Osteocyte (in vitro differentiated cells): ENCODE measurements at places on chromosomes 1 and 21. TPM values are rescaled to one million over a fixed set of nuclear protein-coding genes. Genes with fewer than 3 reads are reported as not detected.
A peak's percentile ranks its signal among the peaks of the same experiment; 100 is the strongest.

- peaks cover 9% of the 10 kb centered on the region for H3K4me1 ChIP-seq
- H3K27me3 ChIP-seq: no peaks in the 10 kb centered on the region
- no peak for DNase-seq
- H3K36me3 ChIP-seq: no peaks in the 10 kb centered on the region
Observed at GRCh38 chr1:244173240-244173639, 122.2 kb downstream of the ZBTB18 start.

Gene TMEM183A
- 59.6 and 65.9 TPM in 2 replicates for total RNA-seq

- no peaks in the 10 kb centered on the region for H3K36me3 ChIP-seq
- no peak overlapping the region for H3K27ac ChIP-seq
- H3K4me1 ChIP-seq: peaks cover 5% of the 10 kb centered on the region
- H3K27me3 ChIP-seq: peaks cover 29% of the 10 kb centered on the region
- H3K4me3 ChIP-seq: no peak overlapping the region
- DNase-seq: no peak
Observed at GRCh38 chr1:204261746-204262505, 48.1 kb upstream of the GOLT1A start.

GRCh38 chr1:67441183-67441582, 11.0 kb upstream of the SERBP1 start:
- no peaks in the 10 kb centered on the region for H3K36me3 ChIP-seq
- peak overlapping the region; percentile 40 for H3K4me3 ChIP-seq
- no peaks in the 10 kb centered on the region for H3K27me3 ChIP-seq
- peaks cover 28% of the 10 kb centered on the region for H3K4me1 ChIP-seq

GRCh38 chr1:204868340-204868700, 2.3 kb upstream of the NFASC start:
- no peaks in the 10 kb centered on the region for H3K36me3 ChIP-seq
- DNase-seq: no peak
- H3K27ac ChIP-seq: no peak overlapping the region
- no peaks in the 10 kb centered on the region for H3K4me1 ChIP-seq

Gene LDLRAD1
- total RNA-seq: not detected in 2 replicates

- peak overlapping the region; percentile 97 for H3K27ac ChIP-seq
- DNase-seq: no peak
- H3K36me3 ChIP-seq: peaks cover 11% of the 10 kb centered on the region
- H3K4me1 ChIP-seq: peaks cover 48% of the 10 kb centered on the region
- H3K27me3 ChIP-seq: no peaks in the 10 kb centered on the region
- peak overlapping the region; percentile 79 for H3K4me3 ChIP-seq
Observed at GRCh38 chr1:35637401-35637809, 3.9 kb downstream of the PSMB2 start.

- no peak overlapping the region for H3K27ac ChIP-seq
- H3K27me3 ChIP-seq: peaks cover 13% of the 10 kb centered on the region
- peaks cover 4% of the 10 kb centered on the region for H3K4me1 ChIP-seq
Observed at GRCh38 chr1:160367516-160367900, 637 bp downstream of the NHLH1 start.

Gene FAM163A
- not detected in 2 replicates for total RNA-seq

GRCh38 chr1:115492019-115492595, 149.7 kb upstream of the VANGL1 start:
- H3K27ac ChIP-seq: peak overlapping the region; percentile 75
- DNase-seq: peak; percentile 73
- H3K36me3 ChIP-seq: no peaks in the 10 kb centered on the region
- no peaks in the 10 kb centered on the region for H3K27me3 ChIP-seq
- peaks cover 44% of the 10 kb centered on the region for H3K4me1 ChIP-seq
- no peak overlapping the region for H3K4me3 ChIP-seq

DNA sequence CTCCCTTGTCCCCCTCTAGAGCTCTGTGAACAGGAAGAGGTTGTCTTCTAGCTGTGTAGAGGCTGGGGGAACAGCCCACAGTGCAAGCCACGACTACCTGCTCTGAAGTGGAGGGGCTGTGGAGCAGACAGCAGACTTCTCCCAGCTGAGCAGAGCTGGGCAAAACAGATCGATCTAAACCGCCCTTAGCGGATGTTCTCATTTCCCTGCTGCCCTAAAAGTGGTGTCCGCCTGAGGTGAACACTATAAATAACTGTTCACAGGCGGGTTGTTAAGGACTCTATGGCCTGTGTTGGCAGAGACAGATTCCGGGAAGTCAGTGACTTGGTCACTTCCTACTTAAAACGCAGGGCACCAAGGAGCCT, 203.2 kb downstream of the RHOU start:
- H3K4me1 ChIP-seq: peaks cover 17% of the 10 kb centered on the region
- H3K27me3 ChIP-seq: peaks cover 12% of the 10 kb centered on the region
- H3K4me3 ChIP-seq: no peak overlapping the region

GRCh38 chr1:35298464-35298863, 30.0 kb downstream of the ZMYM4 start:
- DNase-seq: no peak
- H3K27ac ChIP-seq: no peak overlapping the region
- no peak overlapping the region for H3K4me3 ChIP-seq
- peaks cover 7% of the 10 kb centered on the region for H3K4me1 ChIP-seq

- H3K27ac ChIP-seq: no peak overlapping the region
- DNase-seq: peak; percentile 83
- H3K36me3 ChIP-seq: peaks cover 7% of the 10 kb centered on the region
Observed at GRCh38 chr1:227940791-227941241, 6.9 kb downstream of the WNT9A start.

- peaks cover 5% of the 10 kb centered on the region for H3K4me1 ChIP-seq
- no peaks in the 10 kb centered on the region for H3K27me3 ChIP-seq
- H3K27ac ChIP-seq: peak overlapping the region; percentile 83
- peak overlapping the region; percentile 85 for H3K4me3 ChIP-seq
- H3K36me3 ChIP-seq: peaks cover 4% of the 10 kb centered on the region
Observed at GRCh38 chr1:12019858-12020509, 686 bp downstream of the MIIP start.

- H3K27ac ChIP-seq: no peak overlapping the region
- no peak overlapping the region for H3K4me3 ChIP-seq
- DNase-seq: no peak
- no peaks in the 10 kb centered on the region for H3K36me3 ChIP-seq
Observed at GRCh38 chr1:6345009-6345408, 48.6 kb downstream of the ACOT7 start.

GRCh38 chr1:212495766-212496494, 63.2 kb downstream of the NENF start:
- no peak for DNase-seq
- H3K4me1 ChIP-seq: no peaks in the 10 kb centered on the region
- H3K27ac ChIP-seq: no peak overlapping the region
- H3K4me3 ChIP-seq: no peak overlapping the region

GRCh38 chr1:165600793-165601192, 30.2 kb upstream of the MGST3 start:
- DNase-seq: no peak
- peaks cover 20% of the 10 kb centered on the region for H3K4me1 ChIP-seq
- H3K27ac ChIP-seq: no peak overlapping the region
- no peak overlapping the region for H3K4me3 ChIP-seq

Gene THEM4
- 11.8 and 12.3 TPM in 2 replicates for total RNA-seq

Gene CAP1
- 367 and 376 TPM in 2 replicates for total RNA-seq

GRCh38 chr1:36411674-36412648, 14.3 kb upstream of the LSM10 start:
- H3K4me1 ChIP-seq: peaks cover 2% of the 10 kb centered on the region
- no peak overlapping the region for H3K27ac ChIP-seq
- H3K27me3 ChIP-seq: no peaks in the 10 kb centered on the region
- H3K4me3 ChIP-seq: no peak overlapping the region
- DNase-seq: no peak

GRCh38 chr1:90925928-90926869, 95.6 kb downstream of the ZNF644 start:
- no peaks in the 10 kb centered on the region for H3K27me3 ChIP-seq
- H3K4me3 ChIP-seq: no peak overlapping the region
- no peak overlapping the region for H3K27ac ChIP-seq
- no peak for DNase-seq
- peaks cover 37% of the 10 kb centered on the region for H3K4me1 ChIP-seq
- peaks cover 10% of the 10 kb centered on the region for H3K36me3 ChIP-seq

DNA sequence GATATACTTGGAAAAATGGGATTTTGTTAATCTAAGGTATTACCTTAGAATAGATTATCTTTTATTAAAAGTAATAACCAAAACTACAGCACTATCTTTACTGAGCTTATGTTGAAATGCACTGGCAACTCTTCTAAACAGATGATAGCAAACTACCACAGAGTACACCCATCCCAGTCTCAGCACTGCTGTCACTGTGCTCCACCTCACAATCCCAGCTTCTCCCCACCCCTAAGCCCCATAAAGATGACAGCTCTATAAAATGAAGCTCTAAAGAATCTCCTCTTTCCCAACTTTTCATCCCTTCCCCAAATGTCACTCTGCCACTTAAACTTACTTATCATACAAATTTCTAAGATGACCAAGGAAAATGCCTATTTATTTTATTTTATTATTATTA, 6.4 kb downstream of the DSTYK start:
- no peak overlapping the region for H3K4me3 ChIP-seq
- DNase-seq: no peak
- peaks cover 11% of the 10 kb centered on the region for H3K4me1 ChIP-seq
- no peaks in the 10 kb centered on the region for H3K27me3 ChIP-seq
- H3K27ac ChIP-seq: no peak overlapping the region

DNA sequence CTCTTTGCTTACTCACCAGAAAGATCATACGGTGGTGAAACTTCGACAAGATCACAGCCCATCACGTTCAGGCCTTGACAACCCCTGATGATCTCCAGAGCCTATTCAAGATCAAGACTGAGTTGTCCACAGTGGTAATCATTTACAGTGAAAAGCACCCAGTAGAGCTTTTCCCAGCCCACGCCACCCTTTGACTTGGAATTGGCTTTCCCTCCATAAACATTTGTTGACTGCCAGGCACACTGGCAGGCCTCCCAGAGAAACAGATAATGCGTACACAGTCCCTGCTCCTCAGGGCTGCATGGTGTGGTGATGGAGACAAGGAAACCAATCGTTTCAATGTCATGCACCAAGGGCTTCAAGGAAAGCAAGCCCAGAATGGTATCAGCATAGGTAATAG, 10.1 kb downstream of the AGMAT start:
- DNase-seq: no peak
- H3K4me1 ChIP-seq: peaks cover 14% of the 10 kb centered on the region
- H3K36me3 ChIP-seq: peaks cover 16% of the 10 kb centered on the region

- H3K27ac ChIP-seq: no peak overlapping the region
- DNase-seq: no peak
Observed at GRCh38 chr1:111513410-111514020, 10.1 kb upstream of the ADORA3 start.

- H3K27ac ChIP-seq: peak within 1 kb of the TSS; percentile 60
- H3K27me3 ChIP-seq: peaks cover 34% of the 10 kb centered on the region
- DNase-seq: no peak
- H3K36me3 ChIP-seq: no peaks in the 10 kb centered on the region
- peak within 1 kb of the TSS; percentile 92 for H3K4me3 ChIP-seq
Observed at GRCh38 chr1:236142253-236143103, at the start of gene GPR137B. TSS of gene GPR137B (plus strand) at chr1:236142539. CDS start at chr1:236142623, 84 bp downstream.

GRCh38 chr21:16406355-16406754, 676.6 kb downstream of the USP25 start:
- H3K27ac ChIP-seq: no peak overlapping the region
- DNase-seq: no peak
- no peak overlapping the region for H3K4me3 ChIP-seq
- peaks cover 12% of the 10 kb centered on the region for H3K36me3 ChIP-seq
- H3K27me3 ChIP-seq: no peaks in the 10 kb centered on the region
- peaks cover 59% of the 10 kb centered on the region for H3K4me1 ChIP-seq

Gene IL19
- total RNA-seq: not detected in 2 replicates

DNA sequence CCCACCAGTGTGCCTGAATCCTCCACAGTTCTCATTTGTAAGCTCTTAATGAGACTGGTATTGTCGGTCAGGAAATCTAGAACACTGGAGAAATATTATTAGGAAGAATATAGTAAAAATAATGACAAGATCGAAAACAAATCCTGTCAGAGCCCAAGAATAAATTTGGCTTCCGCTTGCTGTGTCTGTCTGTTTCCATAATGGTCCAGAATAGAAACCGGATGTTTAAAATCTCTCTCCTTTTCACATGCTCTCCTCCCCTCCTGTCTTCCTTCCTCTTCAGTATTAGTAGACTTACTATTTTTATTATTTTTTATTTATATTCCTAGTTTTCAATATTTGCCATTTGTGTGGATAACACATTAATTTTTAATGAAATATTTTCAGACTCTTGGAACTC, 187.7 kb downstream of the SDCCAG8 start:
- no peaks in the 10 kb centered on the region for H3K27me3 ChIP-seq
- H3K4me3 ChIP-seq: no peak overlapping the region
- no peak for DNase-seq
- no peaks in the 10 kb centered on the region for H3K36me3 ChIP-seq
- H3K27ac ChIP-seq: no peak overlapping the region

GRCh38 chr1:11357276-11357675, 84.3 kb downstream of the UBIAD1 start:
- H3K27ac ChIP-seq: no peak overlapping the region
- peaks cover 4% of the 10 kb centered on the region for H3K4me1 ChIP-seq
- no peak overlapping the region for H3K4me3 ChIP-seq
- peaks cover 19% of the 10 kb centered on the region for H3K27me3 ChIP-seq

DNA sequence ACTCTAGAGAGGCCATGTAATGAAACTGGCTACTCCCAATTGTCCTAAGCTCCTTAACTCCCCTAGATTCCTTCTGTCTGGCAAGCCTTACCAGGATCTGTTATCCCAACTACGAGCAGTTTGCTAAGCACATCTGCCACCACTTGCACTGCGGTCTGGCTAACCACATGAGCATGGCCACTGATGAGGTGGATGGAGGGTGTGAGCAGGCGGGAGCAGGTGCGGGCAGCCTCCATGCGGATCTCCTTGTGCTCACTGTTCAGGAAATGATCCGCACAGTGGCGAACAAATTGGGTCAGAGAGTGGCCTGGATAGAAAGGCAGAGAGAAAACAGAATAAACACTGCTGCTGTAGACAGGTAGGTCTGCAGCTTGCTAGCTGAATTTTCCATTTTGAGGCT, 24.0 kb downstream of the MTOR start:
- H3K4me3 ChIP-seq: no peak overlapping the region
- peaks cover 50% of the 10 kb centered on the region for H3K36me3 ChIP-seq
- H3K4me1 ChIP-seq: no peaks in the 10 kb centered on the region
- no peak overlapping the region for H3K27ac ChIP-seq
- H3K27me3 ChIP-seq: no peaks in the 10 kb centered on the region

- peak overlapping the region; percentile 94 for H3K27ac ChIP-seq
- DNase-seq: no peak
- no peaks in the 10 kb centered on the region for H3K27me3 ChIP-seq
- peaks cover 7% of the 10 kb centered on the region for H3K36me3 ChIP-seq
- peaks cover 34% of the 10 kb centered on the region for H3K4me1 ChIP-seq
- peak overlapping the region; percentile 89 for H3K4me3 ChIP-seq
Observed at GRCh38 chr1:23018661-23019093, 591 bp upstream of the KDM1A start.

Gene HSD3B1
- not detected in 2 replicates for total RNA-seq

GRCh38 chr1:117290890-117291289, 76.4 kb upstream of the MAN1A2 start:
- DNase-seq: no peak
- peaks cover 12% of the 10 kb centered on the region for H3K27me3 ChIP-seq
- no peaks in the 10 kb centered on the region for H3K36me3 ChIP-seq
- H3K27ac ChIP-seq: no peak overlapping the region
- H3K4me1 ChIP-seq: no peaks in the 10 kb centered on the region

- DNase-seq: no peak
- no peaks in the 10 kb centered on the region for H3K36me3 ChIP-seq
- H3K4me3 ChIP-seq: no peak overlapping the region
- H3K27ac ChIP-seq: no peak overlapping the region
- H3K27me3 ChIP-seq: peaks cover 39% of the 10 kb centered on the region
Observed at GRCh38 chr1:151832318-151832980, 847 bp upstream of the RORC start.

Gene ADAMTS4
- total RNA-seq: 1.2 TPM in 2 replicates

Gene CRB1
- total RNA-seq: not detected in 2 replicates
